Adrenal gland (tissue), 19 donors: ENCODE measurements at places on chromosomes 4 and X. TPM values are rescaled to one million over a fixed set of nuclear protein-coding genes. Genes with fewer than 3 reads are reported as not detected.

MAGEA1 gene
- not detected for total RNA-seq

TEX13B gene
- total RNA-seq, result not detected

ZAR1 gene
- total RNA-seq, result not detected

DNA sequence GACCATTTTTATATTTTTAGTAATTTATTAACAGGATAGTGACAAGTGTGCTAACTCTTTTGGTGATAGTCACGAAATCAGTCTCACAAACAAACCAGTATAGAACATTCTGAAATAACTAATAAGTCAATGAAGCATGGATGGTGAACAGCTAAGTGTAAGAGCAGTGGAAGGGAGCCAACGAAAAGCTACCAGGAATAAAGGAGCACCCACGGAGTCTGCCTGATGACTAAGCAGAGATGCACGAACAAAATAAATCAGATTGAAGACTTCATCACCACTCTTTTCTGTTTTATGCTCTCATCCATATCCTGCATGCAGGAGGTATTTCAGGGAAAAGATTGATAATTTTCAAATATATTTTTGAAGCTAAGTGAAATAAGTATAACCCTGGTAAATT is 891.1 kb upstream of the HS3ST1 start:
- no peak overlapping the region for H3K4me3 ChIP-seq
- no peak overlapping the region for H3K27ac ChIP-seq
- no peaks in the 10 kb centered on the region for H3K4me1 ChIP-seq
- H3K27me3 ChIP-seq, result no peaks in the 10 kb centered on the region
- no peaks in the 10 kb centered on the region for H3K36me3 ChIP-seq

DNA sequence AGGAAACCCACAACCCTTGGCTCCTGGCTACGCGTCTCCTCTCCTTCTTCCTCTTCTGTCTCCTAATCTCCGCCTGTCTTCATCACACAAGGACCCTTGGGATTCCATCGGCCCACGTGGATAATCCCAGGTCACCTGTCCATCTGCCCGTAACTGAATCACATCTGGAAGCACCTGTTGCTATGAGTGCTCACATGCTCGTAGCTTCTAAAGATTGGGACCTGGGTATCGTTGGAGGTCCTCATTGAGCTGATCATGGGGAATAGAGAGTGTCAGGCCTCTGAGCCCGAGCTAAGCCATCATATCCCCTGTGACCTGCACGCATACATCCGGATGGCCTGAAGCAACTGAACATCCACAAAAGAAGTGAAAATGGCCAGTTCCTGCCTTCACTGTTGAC is 175.4 kb downstream of the SHOX start:
- no peak overlapping the region for H3K27ac ChIP-seq
- no peak overlapping the region for H3K4me3 ChIP-seq
- no peaks in the 10 kb centered on the region for H3K27me3 ChIP-seq
- no peaks in the 10 kb centered on the region for H3K36me3 ChIP-seq

DNA sequence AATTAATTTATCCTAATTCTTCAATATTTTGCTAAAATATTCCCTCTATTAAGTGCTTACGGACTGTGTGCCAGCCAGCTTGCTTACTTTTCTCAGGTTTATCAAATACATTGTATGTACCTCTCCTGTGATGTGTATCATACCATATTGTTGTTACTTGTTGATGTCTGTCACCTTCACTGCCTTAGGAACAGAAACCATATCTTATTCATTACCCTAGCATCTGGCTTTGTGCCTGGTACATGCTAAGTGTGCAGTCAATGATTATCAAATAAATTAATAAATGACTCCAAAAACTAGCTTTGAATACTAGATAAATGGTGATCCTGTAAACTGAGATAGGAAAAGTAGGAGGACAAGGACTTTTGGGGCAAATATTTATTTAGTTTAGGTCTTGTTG is 6.9 kb downstream of the CLCN3 start:
- no peak overlapping the region for H3K27ac ChIP-seq
- no peak overlapping the region for H3K4me3 ChIP-seq

- no peaks in the 10 kb centered on the region for H3K27me3 ChIP-seq
- no peak for DNase-seq
- no peak overlapping the region for H3K27ac ChIP-seq
- H3K4me3 ChIP-seq, result no peak overlapping the region
- no peaks in the 10 kb centered on the region for H3K36me3 ChIP-seq
- H3K4me1 ChIP-seq, result no peaks in the 10 kb centered on the region
Observed at GRCh38 chr4:61723492-61723891, 523.4 kb downstream of the ADGRL3 start.

- H3K27me3 ChIP-seq, result no peaks in the 10 kb centered on the region
- no peak overlapping the region for H3K4me3 ChIP-seq
- no peaks in the 10 kb centered on the region for H3K4me1 ChIP-seq
- DNase-seq, result no peak
- H3K27ac ChIP-seq, result no peak overlapping the region
Observed at GRCh38 chr4:22233230-22233629, 282.6 kb downstream of the ADGRA3 start.

- H3K4me1 ChIP-seq, result no peaks in the 10 kb centered on the region
- no peaks in the 10 kb centered on the region for H3K27me3 ChIP-seq
- H3K4me3 ChIP-seq, result no peak overlapping the region
- no peaks in the 10 kb centered on the region for H3K36me3 ChIP-seq
- H3K27ac ChIP-seq, result no peak overlapping the region
Observed at GRCh38 chr4:121726642-121727268, 30.0 kb upstream of the ANXA5 start.
